ENCODE measurements at places on chromosomes 16 and 17. TPM values are rescaled to one million over a fixed set of nuclear protein-coding genes. Genes with fewer than 3 reads are reported as not detected.
A peak's percentile ranks its signal among the peaks of the same experiment; 100 is the strongest.

TADA2A gene
- 34.6 TPM for total RNA-seq

AXIN2 gene
- total RNA-seq = 7.4 TPM

USP36 gene
- 105 TPM for total RNA-seq

KRTAP16-1 gene
- not detected for total RNA-seq

PABPN1L gene
- total RNA-seq = not detected

DNA sequence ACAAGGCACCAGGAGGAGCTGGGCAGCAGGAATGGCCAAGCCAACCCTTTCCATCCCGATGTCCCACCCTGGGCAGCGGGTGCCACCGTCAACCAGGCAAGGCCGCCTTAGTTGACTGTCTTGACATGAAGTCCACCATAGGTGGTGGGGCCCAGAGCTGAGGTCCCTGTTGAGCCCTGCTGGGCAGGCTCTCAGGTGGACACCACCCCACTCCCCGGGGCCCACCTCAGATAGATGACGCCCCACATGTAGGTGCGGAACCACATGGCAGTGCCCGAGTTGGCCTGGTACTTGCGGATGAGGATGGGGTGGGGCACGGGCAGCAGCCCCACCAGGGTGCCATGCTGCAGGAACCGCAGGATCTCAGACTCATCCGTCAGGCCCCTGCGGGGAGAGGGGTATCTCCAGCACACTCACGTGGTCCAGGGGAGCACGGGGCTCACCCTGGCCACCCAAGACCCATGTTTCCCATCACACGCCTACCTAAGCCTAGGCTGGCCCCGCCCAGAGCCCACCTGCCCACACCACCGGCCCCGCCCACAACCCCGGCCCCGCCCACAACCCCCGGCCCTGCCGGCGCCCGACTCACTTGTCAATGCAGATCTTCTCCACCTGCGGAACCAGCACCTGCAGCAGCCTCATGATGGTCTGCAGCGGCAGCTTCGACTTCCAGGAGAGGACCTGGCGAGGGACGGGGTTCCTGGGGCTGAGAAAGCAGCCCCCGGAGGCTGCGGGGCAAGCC is 16.2 kb downstream of the OTOP3 start:
- H3K27me3 ChIP-seq = no peaks in the 10 kb centered on the region
- no peak overlapping the region for H3K4me3 ChIP-seq
- no peak for DNase-seq
- H3K36me3 ChIP-seq = no peaks in the 10 kb centered on the region
- H3K27ac ChIP-seq = no peak overlapping the region

- no peak overlapping the region for H3K4me3 ChIP-seq
- H3K27me3 ChIP-seq = no peaks in the 10 kb centered on the region
- H3K27ac ChIP-seq = no peak overlapping the region
- no peaks in the 10 kb centered on the region for H3K36me3 ChIP-seq
These were observed 17.6 kb upstream of the CD79B start for GRCh38 chr17:63949576-63950250.

- no peaks in the 10 kb centered on the region for H3K27me3 ChIP-seq
- H3K4me1 ChIP-seq = peaks cover 46% of the 10 kb centered on the region
- no peak for DNase-seq
- peaks cover under 1% of the 10 kb centered on the region for H3K36me3 ChIP-seq
These were observed 65.1 kb downstream of the SOCS1 start for GRCh38 chr16:11190588-11191560.

GRCh38 chr17:82021107-82021899 is 1.4 kb downstream of the CENPX start:
- no peak for DNase-seq
- peak overlapping the region; percentile 84 for H3K4me3 ChIP-seq
- peaks cover 15% of the 10 kb centered on the region for H3K4me1 ChIP-seq
- no peaks in the 10 kb centered on the region for H3K27me3 ChIP-seq
- peak overlapping the region; percentile 69 for H3K27ac ChIP-seq
- H3K36me3 ChIP-seq = peaks cover 7% of the 10 kb centered on the region

All from activated T-helper 2 cell treated with anti-CD3 and anti-CD28 coated beads, Interferon-gamma antibody, Interleukin-2, Interleukin-4, amounts not matched to agents 10 μg/mL and 5 μg/mL and 100 μg/mL, durations not matched to agents 14 hours and 24 hours and 36 hours (primary cell).